Activated naive CD8-positive, alpha-beta T cell treated with anti-CD3 and anti-CD28 coated beads for 36 hours (primary cell): ENCODE measurements at places on chromosomes 12 and 14.

DNA sequence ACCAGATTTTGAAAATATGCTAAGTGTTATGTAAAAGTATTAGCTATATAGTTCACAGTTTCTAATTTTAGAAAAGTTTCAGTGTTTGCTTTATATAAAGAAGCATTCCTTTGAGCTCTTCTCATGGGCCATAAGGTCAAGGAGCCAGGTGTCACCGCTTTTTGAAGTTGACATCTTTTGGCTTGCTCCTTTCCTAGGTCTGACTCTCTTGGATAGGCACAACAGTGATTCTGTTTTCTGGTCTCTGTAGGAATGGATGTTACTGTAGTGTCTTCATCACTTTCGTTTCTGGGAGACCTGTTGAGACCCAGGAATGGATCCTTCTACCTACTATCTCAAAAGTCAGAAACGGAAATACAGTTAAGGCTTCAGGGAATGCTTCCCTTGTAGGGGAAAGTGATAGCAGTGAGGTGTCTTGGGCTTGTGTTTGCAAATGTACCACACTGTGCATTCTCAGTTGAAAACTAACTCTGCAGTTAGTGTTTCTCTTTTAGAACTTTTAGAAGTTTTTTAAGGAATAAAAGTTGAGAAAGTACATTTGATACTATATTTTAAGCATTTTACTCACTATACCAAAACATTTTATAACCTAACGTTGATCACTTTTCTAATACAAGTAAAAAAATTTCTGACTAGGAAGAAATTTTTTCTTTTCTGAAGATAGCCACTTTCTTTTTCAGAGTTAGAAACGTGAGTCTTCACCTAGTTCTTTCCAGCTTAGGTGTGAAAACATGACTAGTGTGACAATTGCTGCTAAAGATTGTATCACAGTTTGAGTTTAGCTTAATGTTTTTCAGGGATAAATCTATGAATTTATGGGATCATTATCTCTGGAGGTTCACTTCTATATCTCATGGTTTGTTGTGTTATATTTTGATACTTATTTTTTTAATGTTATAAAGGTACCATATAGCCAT is 20.8 kb downstream of the VRK1 start:
- no peak for DNase-seq

- DNase-seq, result no peak
Observed at GRCh38 chr12:13250416-13250815, 53.9 kb downstream of the EMP1 start.

GRCh38 chr12:66449531-66449930 is 147.2 kb downstream of the HELB start:
- no peak for DNase-seq

DNA sequence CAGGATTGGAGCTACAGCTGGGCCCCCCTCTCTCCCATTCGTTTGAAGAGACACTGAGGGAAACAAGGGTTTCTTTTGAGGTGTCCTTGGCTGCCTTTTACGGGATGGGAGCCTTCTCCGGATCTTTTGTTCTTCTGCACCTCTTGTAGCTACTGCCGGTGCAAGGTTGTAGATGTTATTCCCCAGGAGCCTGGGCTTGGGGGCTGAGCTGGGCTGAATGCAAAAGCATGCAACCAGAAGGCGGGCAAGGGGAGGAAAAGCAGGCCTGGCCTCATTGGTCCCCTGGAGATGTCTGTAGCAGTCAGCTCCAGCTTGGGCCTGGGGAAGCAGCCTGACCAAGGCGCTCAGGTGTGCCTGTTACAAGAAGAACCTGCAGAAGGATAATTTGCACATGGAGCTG is 110.3 kb downstream of the GCH1 start:
- DNase-seq, result no peak

GRCh38 chr14:85234156-85235025 is 295.6 kb upstream of the FLRT2 start:
- DNase-seq, result no peak

DNA sequence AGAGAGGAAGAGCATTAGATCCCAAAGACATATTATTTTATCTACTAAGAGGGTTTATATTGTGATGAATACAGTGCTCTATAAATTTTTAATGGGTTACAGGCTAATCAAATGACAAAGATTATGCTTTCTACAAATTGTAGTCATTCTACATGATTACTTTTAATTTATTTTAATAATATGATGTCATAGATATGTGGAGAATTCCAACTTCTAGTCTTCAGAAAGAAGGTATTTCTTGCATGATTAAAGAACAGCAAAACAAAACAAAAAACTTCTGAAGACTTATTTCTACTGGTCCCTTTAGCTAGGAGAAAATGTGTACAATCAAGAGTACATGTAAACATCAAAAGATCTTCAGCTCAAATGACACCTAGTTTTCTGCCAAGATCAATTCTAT is 71.5 kb upstream of the FOXG1 start:
- DNase-seq, result no peak

DNA sequence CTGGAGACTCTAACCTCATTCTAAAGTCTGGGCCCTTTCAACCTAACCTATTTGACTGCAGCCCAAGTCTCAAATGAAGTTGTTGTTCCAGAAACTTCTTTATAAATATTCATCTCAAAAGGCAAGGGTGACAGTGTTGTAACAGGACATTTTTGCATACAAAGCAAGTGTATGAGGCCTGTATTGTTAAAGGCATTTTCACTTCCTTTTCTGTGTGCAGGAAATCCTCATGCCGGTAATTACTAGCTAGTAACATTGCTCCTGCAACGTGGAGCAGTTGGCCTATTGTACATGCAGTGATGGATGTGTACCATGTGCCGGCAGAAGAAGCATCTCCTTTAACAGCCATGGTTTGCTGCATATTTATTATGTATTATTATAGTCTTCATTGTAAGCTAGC is 156.5 kb upstream of the RMST start:
- DNase-seq, result no peak

- no peak for DNase-seq
Observed at GRCh38 chr12:30458453-30458852, 237.2 kb downstream of the IPO8 start.

- no peak for DNase-seq
Observed at GRCh38 chr12:42097971-42098370, 46.7 kb downstream of the GXYLT1 start.

DNA sequence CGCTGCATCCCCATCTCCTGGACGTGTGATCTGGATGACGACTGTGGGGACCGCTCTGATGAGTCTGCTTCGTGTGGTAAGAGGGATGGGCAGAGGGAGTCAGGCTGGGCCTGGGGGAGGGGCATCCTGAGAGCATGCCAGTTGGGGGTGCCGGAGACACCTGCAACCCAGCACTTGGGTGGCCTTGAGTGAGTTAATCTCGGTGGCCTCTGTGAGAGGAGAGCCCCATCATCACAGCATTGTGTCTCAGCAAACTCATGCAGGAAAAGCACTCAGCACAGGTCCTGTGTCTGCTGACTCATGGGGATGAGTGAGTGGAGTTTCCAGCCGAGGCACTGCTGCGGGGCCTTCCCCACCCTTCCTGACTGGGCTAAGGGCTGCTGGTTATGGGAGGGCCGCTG is 19.6 kb upstream of the LRP1-AS start:
- DNase-seq, result peak; percentile 47

GRCh38 chr14:45990252-45990651 is 661.3 kb downstream of the RPL10L start:
- no peak for DNase-seq

GRCh38 chr14:54502602-54503001 is 7.1 kb upstream of the CGRRF1 start:
- DNase-seq, result no peak

DNA sequence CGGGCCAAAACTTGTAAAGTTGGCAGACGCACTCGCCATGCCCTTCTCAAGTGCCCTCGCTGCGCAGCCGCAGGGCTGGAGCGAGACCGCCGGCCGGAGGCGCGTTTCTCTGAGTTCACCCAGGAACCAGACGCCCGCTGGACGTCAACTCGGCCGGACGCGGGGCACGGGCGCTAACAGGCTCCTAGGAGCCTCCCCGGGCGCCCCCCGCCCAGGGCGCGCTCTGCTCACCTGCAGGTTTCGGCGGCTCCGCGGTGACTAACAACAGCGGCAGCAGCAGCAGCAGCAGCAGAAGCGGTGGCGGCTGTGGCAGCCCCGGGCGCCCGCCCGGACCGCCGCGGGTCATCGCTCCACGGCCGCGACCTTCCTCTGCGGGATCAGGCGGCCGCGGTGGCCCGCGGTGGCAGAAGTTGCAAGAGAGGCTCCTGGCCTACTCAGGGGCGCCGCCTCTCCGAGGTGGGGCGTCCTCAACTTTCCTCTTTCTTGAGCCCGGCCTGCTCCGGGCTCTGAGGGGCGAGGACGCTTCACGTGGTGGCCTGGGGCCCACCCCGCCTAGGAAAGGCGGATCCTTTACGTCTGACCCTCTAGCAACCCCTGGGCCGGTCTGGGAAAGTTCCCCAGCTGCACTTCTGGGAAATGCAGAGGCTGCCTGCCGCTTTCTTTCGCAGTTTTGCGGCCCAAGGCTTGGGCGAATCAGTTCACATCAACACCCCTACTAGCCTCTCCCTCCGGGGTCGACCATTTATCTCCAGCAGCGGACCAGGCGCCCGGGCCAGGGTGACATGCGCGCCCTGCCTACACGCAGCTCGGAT is at the start of gene PLBD1:
Gene PLBD1 (minus strand): TSS at position 533 of the 812 bp plus-strand sequence. CDS start 187 bp downstream, at position 346.
- DNase-seq, result peak; percentile 26

DNA sequence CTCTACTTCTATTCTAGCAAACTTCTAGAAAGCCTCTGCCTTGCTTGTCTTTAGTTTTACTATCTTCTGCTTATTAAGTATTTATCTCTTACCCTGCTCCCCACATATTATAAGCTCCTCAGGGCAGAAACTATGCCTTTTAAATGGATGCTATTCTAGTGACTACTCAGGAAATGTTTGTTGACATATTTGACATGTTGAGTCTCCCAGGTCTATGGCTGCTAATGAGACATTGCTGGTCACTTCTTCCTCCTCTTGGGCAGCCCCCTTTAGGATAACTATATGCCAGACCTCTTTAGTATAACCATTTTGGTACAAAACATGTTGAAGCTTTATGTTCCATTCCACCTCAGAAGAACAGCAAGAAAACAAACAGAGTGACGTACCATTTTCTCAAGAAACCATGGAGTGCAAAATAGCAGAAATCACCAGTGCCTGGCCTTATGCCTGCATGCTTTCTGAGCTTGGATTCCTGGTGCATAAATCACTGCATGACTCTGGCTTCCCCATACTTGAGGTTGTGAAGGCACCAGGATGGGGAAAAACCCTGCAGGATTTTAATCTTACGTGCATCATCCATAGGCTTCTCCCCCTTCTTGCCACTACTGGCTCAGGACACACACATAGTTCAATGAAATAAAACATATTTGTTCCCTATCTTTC is 202.6 kb downstream of the TMX1 start:
- DNase-seq, result no peak

- no peak for DNase-seq
Observed at GRCh38 chr12:105562199-105562971, 231.9 kb downstream of the C12orf75 start.

DNA sequence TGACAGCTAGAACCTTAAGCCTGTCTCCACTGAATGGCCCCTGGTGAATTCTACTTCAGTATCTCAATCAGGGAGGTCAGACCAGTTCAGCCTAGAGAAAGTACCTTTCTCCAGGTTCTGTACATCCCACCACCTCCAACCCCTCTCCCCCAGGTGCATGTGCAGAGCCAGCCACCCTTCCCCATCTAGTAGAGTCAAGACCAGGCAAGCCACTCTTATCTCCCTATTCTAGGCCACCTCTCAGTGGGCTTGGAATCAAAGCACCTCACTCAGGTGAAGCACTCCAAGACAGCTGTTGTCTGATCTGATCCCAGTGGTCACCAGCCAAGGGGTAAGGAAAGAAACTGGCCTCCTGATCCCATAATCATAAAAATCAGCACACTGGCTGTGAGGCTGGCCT is 340.9 kb downstream of the BCL11B start:
- DNase-seq, result no peak

GRCh38 chr14:100692256-100692655 is 34.4 kb upstream of the DLK1 start:
- no peak for DNase-seq

DNA sequence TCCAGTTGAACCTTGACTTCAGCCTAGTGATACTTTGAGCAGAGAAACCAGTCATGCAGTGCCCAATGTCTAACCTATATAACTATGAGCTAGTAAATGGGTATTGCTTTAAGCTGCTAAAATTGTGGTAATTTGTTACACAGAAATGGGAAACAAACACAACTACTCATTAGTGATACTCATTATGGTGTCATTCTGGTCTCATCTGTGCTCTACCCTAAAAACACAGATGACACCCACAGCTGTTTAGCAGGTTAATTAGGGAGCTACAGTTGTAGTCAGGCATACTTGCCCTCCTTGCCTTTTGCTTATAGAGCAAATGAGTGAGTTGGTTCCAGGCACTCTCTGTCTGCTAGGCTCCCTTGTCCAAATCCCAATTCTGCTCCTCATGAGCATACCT is 50.0 kb upstream of the ATF7IP start:
- no peak for DNase-seq

DNA sequence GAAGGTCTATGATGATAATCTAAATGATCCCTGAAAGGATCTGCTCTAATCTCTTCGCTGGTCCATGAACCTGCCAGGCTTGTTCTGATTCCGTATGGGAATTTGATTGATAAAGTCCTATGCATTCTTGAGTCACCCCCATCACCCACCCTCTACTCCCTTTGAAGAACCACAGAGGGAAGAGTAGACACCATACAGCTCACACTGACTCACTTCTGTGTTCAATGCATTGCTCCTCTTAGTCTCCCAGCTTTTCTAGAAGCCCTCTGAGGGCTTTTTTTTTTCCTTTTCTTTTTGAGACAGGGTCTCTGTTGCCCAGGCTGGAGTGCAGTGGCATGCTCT is 18.5 kb upstream of the GPRC5A start:
- no peak for DNase-seq

DNA sequence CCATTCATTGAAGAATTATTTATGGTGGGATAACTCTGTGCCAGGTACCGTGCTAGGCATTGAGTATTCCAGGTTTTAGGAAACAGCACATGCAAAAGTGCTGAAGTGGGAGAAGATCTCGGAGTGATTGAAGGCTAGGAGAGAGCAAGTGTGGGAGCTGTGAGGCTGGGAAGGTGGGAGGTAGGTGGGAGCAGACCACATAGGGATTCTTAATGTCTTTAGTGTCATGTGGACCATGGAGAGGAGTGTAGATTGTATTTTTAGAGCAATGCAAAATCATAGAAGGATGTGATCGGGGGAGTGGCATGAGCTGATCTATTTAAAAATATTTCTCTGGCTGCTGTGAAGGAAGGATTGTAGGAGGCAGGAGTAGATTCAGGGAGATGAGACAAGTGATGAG is 5.4 kb downstream of the PTPN11 start:
- DNase-seq, result no peak

- no peak for DNase-seq
Observed at GRCh38 chr12:51851413-51852124, 3.1 kb upstream of the FIGNL2 start.

DNA sequence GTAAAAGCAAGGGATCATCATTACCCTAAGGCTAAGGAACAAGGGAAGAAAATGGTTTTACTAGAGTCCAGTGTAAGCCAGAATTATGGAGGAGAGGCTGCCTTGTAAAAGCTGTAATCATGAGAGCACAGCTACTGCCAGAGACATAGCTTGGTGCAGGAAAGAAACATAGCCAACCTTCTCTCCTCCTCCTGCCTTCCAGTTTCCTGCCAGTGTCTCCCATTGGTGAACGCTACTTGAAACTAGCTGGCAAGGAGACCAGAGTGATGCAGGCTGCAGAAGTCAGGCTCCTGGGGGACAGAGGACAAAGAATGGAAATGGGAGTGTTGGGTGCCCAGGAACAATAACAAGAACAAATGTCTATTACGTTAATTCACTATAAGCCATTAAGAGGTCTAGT is 158.5 kb downstream of the NELL2 start:
- DNase-seq, result no peak
